ENCODE measurements at places on chromosomes 16 and 17. TPM values are rescaled to one million over a fixed set of nuclear protein-coding genes. Genes with fewer than 3 reads are reported as not detected.

The SLC38A8 gene
- not detected for total RNA-seq

The SP2 gene
- 31.6 TPM for total RNA-seq

The CHST4 gene
- not detected for total RNA-seq

The SHCBP1 gene
- 0.29 TPM for total RNA-seq

The RAP1GAP2 gene
- 1.3 TPM for total RNA-seq

The CCDC154 gene
- total RNA-seq: 14.0 TPM

The CMC2 gene
- total RNA-seq: 25.0 TPM

The CIBAR2 gene
- total RNA-seq: not detected

The TEX14 gene
- 1.3 TPM for total RNA-seq

The LRRC46 gene
- 0.29 TPM for total RNA-seq

The NSMCE1 gene
- total RNA-seq: 85.0 TPM

The BCL6B gene
- total RNA-seq: not detected

The PRSS8 gene
- not detected for total RNA-seq

The KCNG4 gene
- not detected for total RNA-seq

The CIAPIN1 gene
- 44.3 TPM for total RNA-seq

The CXCL16 gene
- 5.6 TPM for total RNA-seq

The TELO2 gene
- total RNA-seq: 42.6 TPM

The C16orf92 gene
- not detected for total RNA-seq

The RDM1 gene
- total RNA-seq: 0.41 TPM

The DNAAF8 gene
- 0.30 TPM for total RNA-seq

The PROCA1 gene
- total RNA-seq: 16.7 TPM

The CLEC3A gene
- not detected for total RNA-seq

Data from naive thymus-derived CD8-positive, alpha-beta T cell (primary cell).